ENCODE measurements at places on chromosomes 1 and 21.

DNA sequence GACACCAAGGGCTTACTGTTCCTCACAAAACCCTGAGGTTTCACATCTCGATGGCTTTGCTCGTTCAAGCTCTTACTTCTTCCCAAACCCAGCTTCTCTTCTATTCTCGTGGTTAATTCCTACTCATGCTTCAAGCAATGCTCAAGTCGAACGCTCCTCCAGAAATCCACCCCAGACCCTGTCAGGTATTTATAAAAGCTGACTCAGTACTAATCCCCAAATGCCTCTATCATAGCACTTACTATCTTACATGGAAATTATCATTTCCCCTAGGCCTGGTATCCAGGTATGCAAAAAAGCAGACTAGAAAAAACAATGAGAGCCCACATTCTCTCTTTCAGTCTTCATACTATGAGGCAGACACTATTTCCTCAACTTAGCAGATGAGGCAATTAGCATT is 6.3 kb downstream of the EBNA1BP2 start:
- no peak overlapping the region for H3K27ac ChIP-seq
- no peaks in the 10 kb centered on the region for H3K27me3 ChIP-seq
- H3K4me3 ChIP-seq = no peak overlapping the region
- DNase-seq = no peak
- peaks cover 58% of the 10 kb centered on the region for H3K36me3 ChIP-seq

DNA sequence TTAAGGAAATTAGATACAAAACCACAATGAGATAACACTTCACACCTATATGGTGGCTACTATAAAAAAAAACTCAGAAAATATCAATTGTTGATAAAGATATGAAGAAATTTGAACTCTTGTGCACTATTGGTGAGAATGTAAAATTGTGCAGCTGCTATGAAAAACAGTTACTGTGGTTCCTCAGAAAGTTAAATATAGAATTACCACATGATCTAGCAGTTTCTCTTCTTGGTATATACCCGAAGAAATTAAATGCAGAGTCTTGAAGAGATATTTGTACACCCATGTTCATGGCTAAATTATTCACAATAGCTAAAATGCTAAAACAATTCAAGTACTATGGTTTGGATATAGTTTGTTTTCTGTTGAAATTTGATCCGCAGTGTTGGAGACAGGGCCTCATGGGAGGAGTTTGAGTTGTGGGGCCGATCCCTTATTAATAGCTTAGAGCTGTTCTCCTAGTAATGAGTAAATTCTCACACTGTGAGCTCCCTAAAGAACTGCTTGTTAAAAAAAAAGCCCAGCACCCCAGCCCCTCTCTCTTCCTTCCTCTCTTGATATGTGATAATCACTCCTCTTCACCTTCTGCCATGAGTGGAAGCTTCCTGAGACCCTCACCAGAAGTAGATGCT is 1412.1 kb downstream of the PLA2G4A start:
- no peak overlapping the region for H3K27ac ChIP-seq
- DNase-seq = no peak
- no peaks in the 10 kb centered on the region for H3K36me3 ChIP-seq
- H3K4me3 ChIP-seq = no peak overlapping the region
- no peaks in the 10 kb centered on the region for H3K27me3 ChIP-seq

DNA sequence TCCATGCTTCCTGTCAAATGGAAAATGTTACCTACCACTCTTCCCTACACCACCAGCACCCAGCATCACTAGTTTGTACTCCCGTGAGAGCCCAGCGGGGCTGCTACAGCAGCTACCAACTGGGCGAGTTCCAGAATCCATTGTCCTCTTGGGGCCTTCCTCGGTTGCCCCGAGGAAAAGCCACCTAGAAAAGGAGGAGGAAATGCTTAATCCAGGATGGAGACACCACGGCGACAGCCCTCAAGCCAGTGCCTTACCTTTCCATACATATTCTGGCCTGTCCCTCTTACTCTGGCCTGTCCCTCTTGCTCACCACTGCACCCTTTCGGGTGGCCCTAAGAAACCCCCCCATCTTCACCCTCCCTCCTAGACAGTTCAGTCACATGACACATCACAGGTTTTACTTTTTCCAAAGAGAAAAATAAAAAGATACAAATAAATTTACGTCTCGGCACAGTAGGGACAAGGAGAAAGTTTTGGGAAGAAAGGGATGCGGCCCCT is 478 bp downstream of the RIT1 start:
- peaks cover 13% of the 10 kb centered on the region for H3K4me1 ChIP-seq
- peak overlapping the region; percentile 98 for H3K27ac ChIP-seq
- H3K36me3 ChIP-seq = peaks cover 17% of the 10 kb centered on the region
- no peak for DNase-seq

DNA sequence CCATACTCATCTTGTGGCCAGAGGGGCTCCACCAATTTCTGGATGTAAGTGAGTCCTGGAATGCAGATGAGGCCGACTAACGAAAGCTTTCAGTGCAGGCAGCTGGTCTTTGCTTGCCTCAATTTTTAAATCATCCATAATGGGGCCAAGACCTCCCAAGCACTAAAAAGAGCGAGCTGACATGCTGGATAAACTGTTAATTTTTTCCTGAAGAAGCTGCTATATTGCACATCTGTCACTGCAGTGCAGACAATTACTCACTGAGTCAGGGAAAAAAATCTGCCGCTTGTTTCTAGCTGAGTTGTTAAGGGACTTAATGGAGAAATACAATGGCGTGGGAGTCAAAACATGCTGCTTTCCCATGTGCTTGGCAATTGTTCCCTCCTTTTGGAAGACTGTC is 205.5 kb downstream of the GPATCH2 start:
- H3K36me3 ChIP-seq = no peaks in the 10 kb centered on the region
- no peak overlapping the region for H3K4me3 ChIP-seq
- H3K27me3 ChIP-seq = peaks cover 12% of the 10 kb centered on the region
- DNase-seq = no peak

GRCh38 chr1:226223157-226223785 is at the start of gene MIXL1:
TSS of gene MIXL1 (plus strand) at chr1:226223664. CDS start at chr1:226223682, 18 bp downstream.
- H3K27me3 ChIP-seq = peaks cover 21% of the 10 kb centered on the region
- H3K27ac ChIP-seq = no peak within 1 kb of the TSS
- peaks cover 15% of the 10 kb centered on the region for H3K4me1 ChIP-seq
- DNase-seq = no peak

- no peaks in the 10 kb centered on the region for H3K27me3 ChIP-seq
- no peak overlapping the region for H3K27ac ChIP-seq
- H3K4me1 ChIP-seq = no peaks in the 10 kb centered on the region
- H3K4me3 ChIP-seq = no peak overlapping the region
Measured at GRCh38 chr21:35332841-35333426, 283.8 kb upstream of the RUNX1 start.

DNA sequence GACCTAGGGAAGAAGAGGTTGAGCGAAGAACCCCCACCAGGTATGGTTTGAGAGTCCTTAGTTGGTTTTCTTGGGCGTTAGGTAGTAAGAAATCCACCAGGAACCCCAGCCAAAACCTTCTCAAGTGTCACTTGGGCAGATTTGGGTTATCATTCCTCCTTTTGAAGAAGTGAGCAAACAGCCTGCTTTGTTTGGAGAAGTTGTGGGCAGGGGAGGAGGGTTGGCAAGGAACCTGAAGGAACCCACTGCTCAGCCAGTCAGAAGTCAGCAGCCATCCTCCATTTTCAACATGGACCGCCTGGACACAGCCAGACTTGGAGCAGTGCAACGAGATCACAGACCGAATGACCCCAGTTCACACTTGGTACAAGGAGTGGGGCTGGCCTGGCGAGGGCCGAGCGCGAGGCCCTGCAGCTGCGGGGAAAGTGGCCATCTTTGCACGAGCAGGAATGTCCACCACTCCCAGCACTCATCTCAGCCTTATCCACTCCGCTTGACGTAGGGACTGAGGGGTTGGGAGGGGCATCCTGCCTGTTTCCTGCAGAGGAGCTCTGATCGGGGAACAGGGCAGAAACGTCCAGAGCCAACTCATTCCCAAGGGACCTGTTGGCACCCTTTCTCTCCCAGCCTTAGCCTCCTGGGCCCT is 7.2 kb downstream of the ADPRS start:
- H3K36me3 ChIP-seq = peaks cover 5% of the 10 kb centered on the region
- H3K27me3 ChIP-seq = no peaks in the 10 kb centered on the region
- H3K27ac ChIP-seq = no peak overlapping the region
- H3K4me3 ChIP-seq = no peak overlapping the region

DNA sequence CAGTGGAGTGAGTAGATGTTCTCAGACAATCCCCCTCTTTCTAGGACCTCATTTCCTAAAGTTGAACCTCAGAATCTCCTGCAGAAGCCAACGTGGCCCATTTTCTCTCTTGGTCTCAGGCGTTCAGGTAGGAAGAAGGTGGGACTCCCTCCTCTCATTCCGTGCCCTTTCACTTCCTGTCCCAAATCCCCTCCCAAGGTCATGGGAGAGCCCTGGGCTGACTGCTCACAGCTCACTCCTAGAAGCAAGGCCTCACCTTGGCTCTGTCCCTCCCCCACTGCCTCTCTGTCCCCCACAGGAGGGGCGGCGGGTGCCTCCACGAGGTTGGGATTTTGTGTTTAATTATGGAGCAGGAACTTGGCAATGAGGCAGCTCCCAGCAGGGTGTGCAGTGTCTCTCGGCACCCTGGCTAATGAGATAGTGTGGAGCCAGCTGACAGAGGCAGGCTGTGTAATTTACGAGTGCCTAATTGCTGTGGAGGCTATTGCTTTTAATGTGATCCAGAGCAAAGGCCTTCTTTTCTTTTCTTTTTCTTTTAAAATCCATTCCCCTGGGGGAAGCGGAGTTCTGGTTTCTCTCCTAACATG is 9.1 kb upstream of the CDK18 start:
- no peak overlapping the region for H3K27ac ChIP-seq
- no peak for DNase-seq
- peaks cover 19% of the 10 kb centered on the region for H3K4me1 ChIP-seq

DNA sequence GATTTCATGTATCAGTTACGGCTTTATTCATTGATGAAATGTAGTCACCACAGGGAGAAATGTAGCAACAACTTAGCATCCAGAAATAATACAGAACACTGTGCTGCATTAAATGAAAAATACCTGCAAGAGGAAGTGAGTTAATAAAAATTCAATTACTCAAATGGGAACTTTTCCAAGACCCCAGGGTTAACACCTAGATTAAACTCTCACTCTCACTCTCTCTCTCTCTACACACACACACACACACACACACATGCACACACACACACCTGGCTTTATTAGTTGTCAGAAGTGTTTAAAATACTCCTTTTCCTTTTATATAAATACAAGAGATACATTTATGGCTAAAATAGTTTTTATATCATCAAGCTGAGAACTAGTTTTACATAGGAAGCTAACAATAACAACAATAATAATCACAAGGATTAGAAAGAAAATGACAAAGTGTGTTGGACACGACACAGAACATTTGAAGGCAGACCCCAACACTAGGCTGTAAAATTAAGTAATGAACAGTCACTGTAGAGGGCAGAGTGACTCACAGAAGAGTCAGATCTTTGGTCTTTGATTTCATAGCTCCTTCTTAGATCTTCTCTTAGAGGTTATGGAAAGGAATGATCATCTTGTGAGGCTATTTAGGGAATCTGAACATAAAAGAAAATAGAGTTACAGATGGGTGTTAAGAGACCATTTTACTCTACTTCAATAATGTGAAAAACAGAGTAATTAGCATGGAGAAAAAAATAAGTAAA is 1266.0 kb upstream of the ADGRL2 start:
- H3K36me3 ChIP-seq = no peaks in the 10 kb centered on the region
- H3K4me3 ChIP-seq = no peak overlapping the region
- H3K4me1 ChIP-seq = peaks cover 36% of the 10 kb centered on the region
- DNase-seq = no peak

- H3K36me3 ChIP-seq = no peaks in the 10 kb centered on the region
- H3K27me3 ChIP-seq = no peaks in the 10 kb centered on the region
- peaks cover 15% of the 10 kb centered on the region for H3K4me1 ChIP-seq
- H3K27ac ChIP-seq = no peak overlapping the region
- no peak overlapping the region for H3K4me3 ChIP-seq
Measured at GRCh38 chr1:116164150-116164549, 53.0 kb downstream of the MAB21L3 start.

- H3K4me3 ChIP-seq = no peak overlapping the region
- no peak overlapping the region for H3K27ac ChIP-seq
- peaks cover 44% of the 10 kb centered on the region for H3K4me1 ChIP-seq
- no peaks in the 10 kb centered on the region for H3K36me3 ChIP-seq
Measured at GRCh38 chr1:47568763-47569162, 130.9 kb downstream of the FOXD2 start.
